ENCODE measurements at places on chromosomes 13 and 19.

- DNase-seq = no peak
Observed at GRCh38 chr19:38197937-38198704, 25.9 kb downstream of the DPF1 start.

DNA sequence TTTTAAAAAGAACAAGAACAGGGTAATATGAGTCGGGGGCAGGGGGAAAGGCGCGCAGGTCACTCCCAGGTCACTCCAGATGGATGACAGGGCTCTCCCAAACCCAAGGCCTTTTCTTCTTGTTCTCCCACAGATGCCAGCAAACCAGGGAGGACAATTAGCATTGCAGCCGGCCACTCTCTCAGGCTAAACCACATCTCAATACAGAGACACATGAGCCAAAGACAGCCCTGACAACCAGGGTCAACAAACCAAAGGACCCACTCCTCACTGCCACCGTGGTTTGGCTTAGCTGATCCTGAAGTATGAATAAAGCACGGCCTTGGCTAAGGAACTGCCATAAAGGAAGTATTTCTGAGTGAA lies 47.3 kb downstream of the LATS2 start:
- no peak for DNase-seq

GRCh38 chr13:98338310-98338709 lies 161.2 kb upstream of the RNF113B start:
- DNase-seq = no peak

- no peak for DNase-seq
Observed at GRCh38 chr19:18704971-18705370, 21.5 kb downstream of the CRTC1 start.

- no peak for DNase-seq
Observed at GRCh38 chr19:33686262-33686661, 64.5 kb downstream of the CHST8 start.

DNA sequence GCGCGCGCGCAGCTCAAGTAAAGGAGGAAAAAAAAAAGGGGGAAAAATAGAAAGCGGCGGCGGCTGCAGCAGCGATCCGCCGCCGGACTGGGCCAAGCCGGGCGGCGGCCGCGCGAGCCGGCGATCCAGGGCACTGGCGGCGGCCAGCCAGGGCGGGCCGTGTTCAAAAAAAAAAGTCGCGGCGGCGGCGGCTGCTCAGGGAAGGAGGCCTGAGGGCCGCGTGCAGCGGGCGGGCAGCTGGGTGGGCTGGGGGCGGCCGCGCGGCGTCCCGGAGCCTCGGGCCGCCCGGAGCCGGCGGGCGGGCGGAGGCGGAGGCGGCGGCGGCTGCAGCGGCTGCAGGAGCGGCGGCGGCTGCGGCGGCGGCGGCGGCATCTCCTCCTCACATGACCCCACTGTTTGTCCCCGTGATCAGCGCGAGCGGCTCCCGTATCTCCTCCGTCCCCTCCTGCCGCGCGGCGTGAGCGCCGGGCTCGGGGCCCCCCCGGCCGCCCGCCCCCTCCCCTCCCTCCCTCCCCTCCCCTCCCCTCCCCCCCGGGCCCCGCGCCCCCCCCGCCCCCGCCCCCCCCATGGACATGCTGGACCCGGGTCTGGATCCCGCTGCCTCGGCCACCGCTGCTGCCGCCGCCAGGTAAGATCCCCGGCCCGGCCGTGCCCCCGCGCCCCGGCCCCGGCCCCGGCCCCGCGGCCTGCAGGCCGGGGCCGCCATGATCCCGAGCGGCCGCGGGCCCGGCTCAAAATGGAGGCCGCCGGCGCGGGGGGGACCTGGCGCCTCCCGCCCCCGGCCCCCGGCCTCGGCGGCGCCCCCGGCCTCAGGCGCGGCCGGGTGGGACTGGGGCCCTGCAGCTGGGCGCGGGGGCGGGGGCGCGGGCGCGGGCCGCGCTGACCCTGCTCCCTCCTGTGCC lies at the start of gene USF2:
TSS of gene USF2 (plus strand) at position 427 of the 902 bp plus-strand sequence. CDS start at position 567, 140 bp downstream.
- DNase-seq = peak; percentile 54

DNA sequence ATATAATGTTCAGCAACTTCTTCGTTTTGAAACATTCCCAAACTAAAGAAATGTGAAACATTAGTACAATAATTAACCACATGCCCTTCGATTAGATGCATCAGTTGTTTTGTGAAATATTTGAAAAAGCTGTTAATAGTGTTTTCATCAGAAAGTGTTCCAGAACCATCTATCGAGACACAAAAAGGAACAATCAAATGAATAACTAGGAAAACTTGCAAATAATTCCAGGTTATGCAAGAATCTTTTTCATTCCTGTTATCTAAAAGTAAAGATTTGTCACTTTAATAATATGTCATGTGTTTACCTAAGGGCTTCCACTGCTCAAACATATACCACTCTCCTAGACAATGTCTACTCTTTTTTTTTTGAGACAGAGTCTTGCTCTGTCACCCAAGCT lies 904.2 kb upstream of the MIR17HG start:
- no peak for DNase-seq

DNA sequence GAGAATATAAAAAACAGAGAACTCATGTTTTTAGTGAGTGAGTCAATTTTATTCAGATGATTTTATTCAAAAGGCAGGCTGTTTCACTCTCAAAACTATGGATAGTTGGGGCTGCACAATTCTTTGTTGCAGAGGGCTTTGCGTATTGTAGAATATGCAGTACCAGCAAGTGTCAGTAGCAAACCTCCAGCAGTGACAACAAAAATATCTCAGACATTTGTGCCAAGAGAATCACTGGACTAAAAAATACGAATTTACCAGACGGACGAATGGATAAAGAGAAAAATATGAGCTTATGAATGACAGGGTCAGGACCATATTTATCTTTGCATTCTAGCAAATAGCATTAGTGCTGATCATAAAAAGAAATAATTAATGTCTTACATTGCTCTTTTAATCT lies 359.1 kb downstream of the FGF14 start:
- DNase-seq = no peak

GRCh38 chr13:110938662-110939421 lies 24.0 kb upstream of the ANKRD10 start:
- DNase-seq = no peak

- DNase-seq = no peak
Observed at GRCh38 chr13:39123578-39123977, 85.3 kb downstream of the NHLRC3 start.

DNA sequence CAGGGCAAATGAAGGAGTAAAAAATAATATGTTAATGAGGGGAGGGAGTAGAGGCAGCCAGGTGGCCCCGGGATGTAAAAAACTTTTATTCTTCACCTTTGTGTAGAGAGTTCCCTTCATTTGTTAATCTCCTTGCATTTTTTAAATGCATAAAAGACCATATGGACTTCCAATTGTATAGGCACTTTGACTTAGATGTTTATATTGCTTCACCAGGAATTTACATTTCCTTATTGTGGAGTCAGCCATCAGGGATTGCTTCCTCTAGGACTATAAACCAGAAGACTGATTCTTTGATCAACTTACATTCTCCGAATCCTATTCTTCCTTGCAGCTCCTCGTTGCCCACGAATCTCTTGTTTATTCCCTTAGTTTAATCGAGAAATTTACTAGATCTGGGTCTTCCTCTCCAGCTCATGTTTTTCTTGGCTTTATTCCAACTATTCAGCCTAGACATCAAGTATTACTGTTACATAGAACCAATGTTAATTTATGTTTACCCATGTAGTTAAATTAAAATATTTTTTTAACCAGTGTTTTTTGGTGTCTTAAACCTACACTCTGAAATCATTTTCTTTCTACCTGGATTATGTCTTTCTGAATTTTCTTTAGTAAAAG lies 1187.0 kb upstream of the SLC10A2 start:
- DNase-seq = no peak

DNA sequence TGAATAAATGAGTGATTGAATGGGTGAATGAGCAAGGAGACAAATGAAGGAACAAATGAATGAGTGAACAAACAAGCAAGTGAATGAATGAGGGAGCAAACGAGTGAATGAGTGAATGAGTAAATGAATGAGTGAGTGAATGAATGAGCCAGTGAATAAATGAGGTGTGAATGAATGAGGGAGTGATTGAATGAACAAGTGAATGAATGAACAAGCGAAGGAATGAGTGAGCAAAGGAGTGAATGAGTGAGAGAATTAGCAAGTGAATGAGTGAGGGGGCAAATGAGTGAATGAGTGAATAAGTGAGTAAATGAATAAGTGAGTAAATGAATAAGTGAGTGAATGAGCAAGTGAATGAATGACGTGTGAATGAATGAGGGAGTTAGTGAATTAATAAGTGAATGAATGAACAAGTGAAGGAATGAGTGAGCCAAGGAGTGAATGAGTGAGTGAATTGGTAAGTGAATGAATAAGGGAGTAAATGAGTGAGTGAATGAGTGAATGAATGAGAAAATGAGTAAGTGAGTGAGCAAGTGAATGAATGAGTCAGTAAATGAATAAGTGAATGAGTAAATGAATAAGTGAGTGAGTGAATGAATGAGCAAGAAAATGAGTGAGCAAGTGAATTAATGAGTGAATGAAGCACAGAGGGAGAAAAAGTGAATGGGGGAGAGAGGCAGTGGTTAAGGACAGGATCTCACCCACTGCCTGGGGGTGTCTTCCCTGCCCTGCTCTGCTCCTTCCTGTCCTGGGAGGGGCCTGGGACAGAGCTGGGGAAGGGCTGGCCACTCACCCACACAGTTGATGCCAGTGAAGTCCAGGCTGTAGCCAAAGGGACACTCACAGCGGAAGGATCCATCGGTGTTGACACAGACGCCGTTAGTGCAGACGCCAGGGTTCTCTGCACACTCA lies 36.4 kb downstream of the CCL25 start:
- no peak for DNase-seq

DNA sequence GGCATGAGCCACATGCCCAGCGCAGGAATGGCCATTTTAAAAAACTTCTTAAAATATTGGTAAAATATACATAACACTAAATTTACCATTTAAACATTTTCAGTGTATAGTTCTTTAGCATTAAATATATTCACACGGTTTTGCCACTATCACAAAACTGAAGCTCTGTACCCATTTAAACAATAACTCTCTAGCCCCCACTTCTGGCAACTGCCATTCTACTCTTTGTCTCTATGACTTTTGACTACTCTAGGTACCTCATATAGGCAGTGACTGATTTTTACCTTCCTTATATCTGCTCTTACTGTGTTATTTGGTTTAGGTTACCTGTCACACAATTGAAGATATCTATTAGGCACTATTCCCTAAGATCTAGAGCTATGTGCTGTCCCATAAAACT lies 2.3 kb upstream of the KBTBD7 start:
- no peak for DNase-seq

- DNase-seq = no peak
Observed at GRCh38 chr19:47549261-47549862, 23.6 kb downstream of the ZNF541 start.

DNA sequence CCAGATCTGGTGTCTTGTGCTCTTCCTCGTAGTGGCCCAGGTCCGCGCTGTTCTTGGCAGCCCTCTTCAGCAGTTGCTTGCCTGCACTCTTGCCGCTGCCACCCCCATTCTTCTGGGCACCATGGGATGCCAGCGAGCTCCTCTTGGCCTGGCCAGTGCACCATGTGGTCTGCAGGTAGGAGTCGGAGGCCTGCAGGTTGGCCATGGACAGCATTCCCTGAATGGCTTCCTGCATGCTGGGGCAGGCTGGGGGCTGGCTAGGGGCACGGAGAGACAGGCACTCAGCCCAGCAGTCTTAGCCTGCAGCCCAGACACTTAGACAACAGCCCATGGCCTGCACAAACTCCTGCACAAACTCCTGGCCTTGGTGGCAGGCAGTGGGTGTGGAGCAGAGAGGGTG lies 234.9 kb downstream of the TUBA3C start:
- no peak for DNase-seq

GRCh38 chr19:56841193-56841543 lies 642 bp upstream of the PEG3 start:
- DNase-seq = no peak

DNA sequence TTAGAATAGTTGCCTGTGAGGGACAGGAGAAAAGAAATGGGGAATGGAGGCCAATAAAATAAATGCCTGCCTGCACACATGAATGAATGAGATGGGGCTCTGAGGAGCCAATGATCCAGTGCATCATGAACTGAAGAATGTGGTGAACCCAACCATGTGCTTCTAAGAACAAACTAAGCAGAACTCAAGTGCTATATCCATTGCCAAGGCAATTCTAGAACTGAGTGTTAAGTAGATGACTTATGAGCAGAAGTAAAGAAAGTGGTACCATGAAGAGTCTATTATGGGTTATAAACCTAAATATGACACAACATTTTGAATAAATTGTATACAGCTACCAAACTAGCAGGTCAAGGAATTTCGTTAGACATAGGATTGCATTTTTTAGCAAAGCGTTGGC lies 186.1 kb downstream of the KATNAL1 start:
- DNase-seq = no peak

- no peak for DNase-seq
Observed at GRCh38 chr13:98144801-98145350, 2.0 kb downstream of the FARP1 start.

GRCh38 chr13:105655046-105655445 lies 880.4 kb downstream of the EFNB2 start:
- DNase-seq = peak; percentile 46

GRCh38 chr13:73060251-73061160 lies 1.7 kb downstream of the KLF5 start:
- DNase-seq = peak; percentile 66

DNA sequence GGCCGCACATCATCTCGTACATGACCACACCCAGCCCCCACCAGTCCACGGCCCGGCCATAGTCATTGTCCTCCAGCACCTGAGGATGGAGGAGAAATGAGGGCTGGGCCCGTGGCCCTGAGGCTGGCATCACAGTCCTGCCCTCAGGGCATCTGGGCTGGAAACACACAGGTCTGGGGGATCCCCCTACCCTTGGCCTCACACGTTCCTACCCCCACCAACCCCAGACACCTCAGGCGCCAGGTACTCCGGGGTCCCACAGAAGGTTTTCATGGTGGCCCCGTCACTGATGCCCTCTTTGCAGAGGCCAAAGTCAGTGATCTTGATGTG lies 9.5 kb upstream of the CCNP start:
- no peak for DNase-seq

DNA sequence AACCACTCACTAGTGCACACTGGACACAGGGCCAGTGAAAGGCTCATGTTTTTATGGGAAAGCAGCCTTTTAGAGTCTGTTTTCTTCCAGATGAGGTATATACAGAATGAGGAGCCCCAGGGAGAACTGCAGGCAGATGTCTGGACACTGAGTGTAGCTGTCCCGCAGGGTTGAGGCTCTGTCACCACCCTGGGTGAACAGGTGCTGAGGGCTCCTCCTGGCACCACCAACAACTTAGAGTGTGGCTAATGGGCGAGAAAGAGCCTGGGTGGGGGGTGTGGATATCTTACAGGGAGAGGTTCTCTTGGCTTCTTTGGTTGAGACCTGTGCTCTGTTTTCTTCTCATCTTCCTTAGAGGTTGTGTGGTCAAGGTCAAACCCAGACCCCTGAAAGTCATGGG lies 202.1 kb upstream of the GPR12 start:
- no peak for DNase-seq

GRCh38 chr19:11373166-11373884 lies 1.1 kb upstream of the SWSAP1 start:
- no peak for DNase-seq

GRCh38 chr19:3351702-3352447 lies 14.5 kb upstream of the NFIC start:
- DNase-seq = no peak

DNA sequence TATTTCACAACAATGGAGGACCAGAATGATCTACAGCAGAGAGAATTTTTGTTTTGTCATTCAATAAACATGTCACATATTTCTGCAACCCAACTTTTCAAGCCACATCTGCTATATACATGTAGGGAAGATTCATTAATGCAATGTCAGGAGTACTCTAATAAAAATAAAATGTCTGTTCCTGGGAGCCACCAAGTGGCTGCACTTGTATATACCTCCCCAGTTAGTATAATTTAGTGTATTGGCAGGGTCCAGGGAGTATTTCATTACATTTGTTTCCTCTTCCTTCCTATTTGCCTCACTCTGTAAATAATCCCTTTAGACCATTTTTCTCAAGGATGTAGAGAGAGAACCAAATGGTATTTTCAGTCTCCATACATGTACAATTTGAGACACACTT lies 1169.0 kb downstream of the DIAPH3 start:
- DNase-seq = no peak

Data from NCI-H226 (cell line).